ENCODE measurements at places on chromosomes 13 and 19.

DNA sequence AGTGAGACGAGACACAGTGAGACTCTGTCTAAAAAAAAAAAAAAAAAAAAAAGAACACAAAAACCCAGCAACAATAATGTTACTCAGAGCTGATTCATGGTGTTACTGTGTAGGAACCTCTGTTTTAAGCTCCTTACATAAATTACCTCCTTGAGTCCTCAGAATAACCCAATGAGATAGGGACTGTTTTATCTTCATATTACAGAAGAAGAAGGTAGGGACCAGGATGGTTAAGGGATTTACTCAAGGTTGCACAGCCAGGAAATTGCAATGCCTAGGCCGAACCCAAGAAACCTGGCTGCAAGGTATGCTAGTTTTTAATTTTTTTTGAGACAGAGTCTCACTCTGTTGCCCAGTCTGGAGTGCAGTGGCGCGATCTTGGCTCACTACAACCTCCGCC, 1.5 kb upstream of the DAND5 start:
- no peak for DNase-seq

- DNase-seq = no peak
Measured at GRCh38 chr13:109779074-109779473, 7.3 kb downstream of the IRS2 start.

- DNase-seq = no peak
Measured at GRCh38 chr19:55131421-55131820, 14.0 kb upstream of the PPP1R12C start.

GRCh38 chr13:109331898-109332297, 454.5 kb downstream of the IRS2 start:
- DNase-seq = no peak

- peak; percentile 17 for DNase-seq
Measured at GRCh38 chr13:113947311-113948033, 26.4 kb downstream of the C13orf46 start.

- no peak for DNase-seq
Measured at GRCh38 chr19:1394252-1395193, 6.8 kb downstream of the GAMT start.

DNA sequence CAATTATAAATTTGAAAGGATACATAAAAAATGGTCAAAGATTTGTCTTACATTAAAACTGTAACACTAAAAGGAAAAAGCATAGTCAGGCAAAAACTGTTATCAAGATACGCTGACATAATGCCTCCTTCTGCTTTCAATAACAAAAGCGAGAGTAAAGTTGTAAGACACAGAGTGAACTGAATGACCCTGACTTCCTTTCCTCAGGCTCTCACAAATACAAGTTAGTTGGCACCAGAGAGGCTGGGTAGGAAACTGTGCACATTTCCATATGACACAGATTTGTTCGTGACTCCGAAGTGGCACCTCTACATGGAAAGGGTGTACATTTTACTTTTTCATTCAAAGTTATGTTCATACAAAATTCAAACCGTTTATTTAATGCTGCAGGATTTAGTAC, 15.4 kb downstream of the FGF14 start:
- DNase-seq = no peak

GRCh38 chr19:21028969-21029268, 8.5 kb downstream of the ZNF430 start:
- DNase-seq = no peak

GRCh38 chr19:35211545-35212230, 16.9 kb downstream of the FAM187B start:
- DNase-seq = no peak

DNA sequence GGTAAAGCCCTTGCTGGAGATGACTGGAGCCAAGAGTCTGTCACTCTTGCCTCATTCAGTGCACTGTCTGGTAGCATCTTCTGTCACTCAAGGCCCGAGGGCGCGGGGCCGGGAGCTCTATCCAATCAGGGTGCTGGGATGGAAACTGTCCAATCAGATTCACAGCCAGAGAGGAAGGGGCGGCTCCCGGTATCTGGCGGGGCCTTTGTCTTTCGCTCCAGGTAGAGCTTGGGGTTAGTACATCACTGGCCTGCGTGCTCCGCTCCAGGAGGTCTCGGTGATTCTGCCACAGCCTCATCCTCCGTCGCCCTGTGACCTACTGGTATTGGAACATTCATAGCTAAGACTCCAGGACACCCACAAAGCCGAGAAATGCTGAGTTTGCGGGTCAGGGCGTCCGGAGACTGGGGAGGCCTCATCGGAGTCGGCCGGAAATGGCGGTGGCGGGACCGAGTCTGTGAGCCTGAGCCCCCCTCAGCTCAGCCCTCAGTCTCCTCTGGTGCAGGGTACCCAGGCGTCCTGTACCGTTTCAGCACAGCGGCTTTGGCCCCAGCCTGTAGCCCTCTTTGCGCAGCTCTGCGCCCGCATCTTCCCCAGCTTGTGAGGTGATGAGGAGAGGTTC, 20.6 kb upstream of the ZNF430 start:
- DNase-seq = peak; percentile 72

- DNase-seq = no peak
Measured at GRCh38 chr13:43961909-43962308, 82.2 kb downstream of the LACC1 start.

GRCh38 chr19:6707011-6707657, 13.3 kb downstream of the C3 start:
- DNase-seq = no peak

- DNase-seq = no peak
Measured at GRCh38 chr13:53683608-53684007, 655.0 kb downstream of the OLFM4 start.

DNA sequence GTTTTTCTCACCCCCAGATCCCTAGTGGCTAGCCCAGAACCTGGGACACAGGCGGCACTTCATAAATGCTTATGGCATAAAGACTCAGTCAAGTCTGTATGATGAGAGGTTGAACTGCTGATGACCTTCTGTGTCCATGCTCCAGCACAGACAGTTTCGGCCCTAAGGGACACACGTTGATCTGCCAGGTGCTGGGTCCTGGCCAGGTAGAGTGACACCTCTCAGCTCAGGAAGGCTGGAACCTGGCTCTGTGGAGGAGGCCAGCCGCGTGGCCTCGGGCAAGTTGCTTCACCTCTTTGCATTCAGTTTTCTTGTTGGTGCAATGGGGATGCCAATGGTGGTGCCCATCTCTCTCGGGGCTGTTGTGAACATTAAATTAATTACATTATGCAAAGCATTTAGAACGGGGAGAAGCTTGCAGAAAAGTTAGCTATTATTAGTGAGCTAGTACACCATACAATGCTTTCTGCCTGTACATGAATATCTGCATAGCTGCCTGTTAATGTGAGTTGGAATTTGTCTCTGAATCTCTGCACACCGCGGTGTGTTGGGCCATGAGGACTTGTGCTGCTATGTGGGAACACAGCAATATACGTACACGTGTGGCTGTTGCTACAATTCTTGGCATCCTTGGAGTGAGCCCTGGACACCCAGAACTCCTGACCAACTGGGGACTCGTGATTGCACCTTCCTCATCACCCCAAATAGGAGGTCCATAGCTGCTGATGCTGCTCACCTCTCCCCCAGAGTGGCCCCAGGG, 8.4 kb downstream of the GADD45B start:
- no peak for DNase-seq

GRCh38 chr19:33440241-33440640, 66.7 kb downstream of the CEBPG start:
- DNase-seq = no peak

- DNase-seq = no peak
Measured at GRCh38 chr19:4380254-4380727, 20.1 kb downstream of the SH3GL1 start.

DNA sequence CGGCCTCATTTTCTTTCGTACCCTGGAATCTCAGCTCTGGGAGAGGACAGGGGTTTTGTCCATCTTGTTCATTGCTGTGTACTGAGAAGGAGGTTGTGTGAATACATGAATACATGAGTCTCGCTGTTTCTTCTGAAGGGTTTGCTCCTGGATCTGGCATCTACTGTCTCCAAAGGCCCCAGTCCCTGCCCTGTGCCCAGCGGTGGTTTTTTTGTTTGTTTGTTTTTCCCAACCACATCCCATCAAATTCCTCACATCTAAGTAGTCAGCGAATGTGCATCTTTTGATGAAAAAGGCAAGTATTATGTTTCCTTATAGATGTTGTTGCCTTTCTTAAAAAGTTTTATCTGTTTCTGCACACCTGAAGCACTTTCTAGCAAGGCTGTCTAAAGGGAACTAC, 12.5 kb downstream of the DCAF15 start:
- no peak for DNase-seq

- no peak for DNase-seq
Measured at GRCh38 chr13:80362481-80362880, 21.6 kb upstream of the SPRY2 start.

- DNase-seq = no peak
Measured at GRCh38 chr13:52896827-52897659, 48.6 kb upstream of the PCDH8 start.

- no peak for DNase-seq
Measured at GRCh38 chr19:40261631-40262030, 23.5 kb downstream of the AKT2 start.

GRCh38 chr13:86585835-86586234, 786.6 kb upstream of the SLITRK6 start:
- DNase-seq = no peak

DNA sequence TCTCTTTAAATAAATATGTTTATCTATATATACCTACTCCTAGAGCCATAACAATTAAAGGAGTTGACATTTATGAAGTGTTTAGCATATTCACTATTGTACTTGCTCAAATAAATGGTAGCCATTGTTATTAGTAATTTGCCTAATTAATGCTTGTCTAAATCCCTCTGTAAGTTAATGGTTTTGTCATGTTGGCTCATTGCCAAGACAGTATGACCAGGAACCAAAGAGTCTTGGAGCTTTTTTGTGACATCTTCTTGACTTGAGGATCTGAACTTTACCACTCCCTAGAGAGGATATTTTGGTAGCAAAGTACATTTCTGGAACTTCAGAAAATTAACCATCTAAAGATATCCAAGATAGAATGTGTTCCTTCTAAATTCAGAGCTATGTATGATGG, 15.5 kb downstream of the FRY start:
- DNase-seq = no peak

DNA sequence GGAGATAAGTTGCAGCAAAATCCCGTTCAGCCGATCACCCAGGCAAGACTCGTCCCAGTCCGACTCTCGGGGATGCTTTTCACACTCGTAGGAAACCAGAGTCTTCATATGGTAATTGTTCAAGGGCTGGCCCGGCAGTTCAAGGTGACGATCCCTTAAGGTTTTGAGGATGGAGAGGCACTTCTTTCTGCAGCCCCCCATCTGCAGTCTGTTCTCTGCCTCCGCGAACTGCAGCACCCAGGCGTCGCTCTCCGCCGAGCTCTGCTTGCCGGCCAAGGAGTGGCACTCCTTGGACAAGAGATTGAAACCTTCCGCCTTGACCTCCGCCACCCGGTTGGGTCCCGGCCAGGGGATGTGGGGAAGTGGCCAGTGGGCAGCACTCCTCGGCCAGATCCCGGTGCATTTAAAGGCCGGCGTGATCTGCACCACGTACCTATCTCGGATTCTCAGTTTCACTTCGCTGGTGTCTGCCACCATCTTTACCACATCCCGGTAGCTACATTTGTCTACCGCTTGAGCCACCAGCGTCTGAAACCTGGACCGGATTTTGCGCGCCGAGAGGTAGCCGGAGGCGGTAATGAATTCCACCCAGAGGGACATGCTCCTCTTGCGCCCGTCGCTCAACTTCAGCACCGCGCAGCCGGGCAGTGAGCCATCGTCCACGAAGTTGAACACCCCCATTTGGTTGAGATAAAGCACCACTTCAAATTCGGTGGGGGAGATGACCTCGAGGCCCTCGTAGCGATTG, 1.1 kb downstream of the MAB21L1 start:
- no peak for DNase-seq

- no peak for DNase-seq
Measured at GRCh38 chr13:32191452-32191998, 123.6 kb downstream of the ZAR1L start.

GRCh38 chr19:13689085-13689484, 75.2 kb upstream of the MRI1 start:
- peak; percentile 42 for DNase-seq

DNA sequence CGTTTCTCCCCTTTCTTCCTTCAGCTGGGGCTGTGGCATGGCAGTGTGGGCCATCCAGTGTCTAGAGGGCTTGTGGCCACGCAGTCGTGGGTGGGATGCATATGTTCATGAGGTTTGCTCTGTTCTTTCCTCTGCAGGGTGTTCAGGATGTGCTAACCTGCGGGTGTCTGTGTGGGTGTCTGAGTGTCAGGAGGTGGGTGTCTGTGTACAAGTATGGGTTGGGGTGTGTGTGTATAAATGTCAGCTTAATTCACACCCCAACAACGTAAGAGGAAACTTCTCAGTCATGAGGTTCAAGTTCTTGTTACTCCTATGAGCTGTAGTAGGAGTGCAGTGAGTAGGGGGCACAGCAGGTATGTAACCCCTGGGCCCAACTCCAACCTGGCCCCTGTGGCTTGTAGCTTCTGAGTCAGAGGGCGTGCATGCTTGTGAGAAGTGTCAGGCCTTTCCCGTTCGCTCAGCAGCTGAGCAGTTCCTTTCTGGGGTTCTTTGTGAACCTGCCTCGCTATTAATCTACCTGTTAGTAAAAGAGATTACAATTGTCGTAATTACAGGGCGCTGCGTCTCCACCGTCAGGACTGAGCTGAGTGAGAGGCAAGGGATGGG, 49.1 kb downstream of the NFIX start:
- no peak for DNase-seq
